Cerebellar cortex (tissue), 1 donor: ENCODE measurements at places on chromosomes 3 and 15.
A peak's percentile ranks its signal among the peaks of the same experiment; 100 is the strongest.

DNA sequence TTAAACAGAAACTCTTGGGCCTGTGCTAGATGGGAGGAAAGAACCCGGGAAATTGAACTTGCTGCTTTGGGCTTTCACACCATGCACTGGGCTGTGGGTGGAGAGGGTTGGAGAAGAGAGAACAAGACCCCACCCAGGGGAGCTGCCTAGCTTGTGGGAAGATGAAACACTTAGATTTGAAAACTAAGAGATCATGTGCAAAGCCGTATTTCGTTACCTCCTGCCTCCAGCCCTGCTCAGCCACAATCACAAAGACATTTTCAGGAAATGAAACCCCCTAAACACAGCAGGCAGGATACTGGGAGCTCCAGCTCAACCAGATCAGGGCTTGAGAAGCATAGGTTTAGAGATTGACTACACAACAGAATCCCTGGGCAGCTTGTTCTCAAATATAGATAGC lies 183.0 kb upstream of the C2CD4B start:
- no peak for DNase-seq

DNA sequence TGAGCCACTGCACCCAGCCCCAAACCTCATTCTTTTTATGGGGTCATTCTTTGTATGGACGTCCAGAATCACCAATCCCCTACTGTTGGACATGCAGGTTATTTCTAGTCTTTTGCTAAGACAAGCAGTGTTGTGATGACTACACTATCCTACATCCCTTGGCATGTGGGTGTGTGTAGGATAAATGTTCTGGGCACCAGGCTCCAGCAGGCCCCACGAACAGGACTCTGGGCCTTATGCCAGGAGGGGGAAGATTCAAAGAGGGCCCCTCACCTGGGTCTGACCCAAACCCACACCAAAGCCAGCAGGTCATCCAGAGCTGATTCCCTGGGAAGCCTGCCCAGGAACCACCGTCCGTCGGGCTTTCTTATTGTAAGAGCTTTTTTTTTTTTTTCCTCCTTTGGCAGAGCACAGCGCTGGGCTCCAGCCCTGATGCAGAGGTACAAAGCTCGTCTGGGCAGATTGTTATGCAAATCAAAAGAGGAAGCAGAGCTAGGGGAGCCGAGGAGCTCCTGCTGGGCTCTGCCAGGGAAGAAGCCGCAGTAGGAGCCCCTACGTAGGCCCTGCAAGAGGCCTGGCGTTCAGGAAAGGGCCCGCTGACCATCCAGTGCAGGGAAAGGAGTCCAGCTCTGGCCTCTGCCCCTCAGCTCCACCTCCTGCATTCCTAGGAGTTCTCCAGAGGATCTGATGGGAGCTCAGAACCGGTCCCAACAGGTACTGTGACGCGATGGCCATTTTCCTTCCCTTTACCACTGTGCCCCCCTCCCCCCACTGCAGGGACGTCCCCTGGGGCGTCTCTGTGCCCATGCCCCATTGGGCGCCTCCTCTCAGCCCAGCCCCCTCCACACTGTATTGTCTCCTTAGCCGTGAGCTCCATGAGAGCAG lies 29.0 kb upstream of the FURIN start:
- DNase-seq, result no peak

GRCh38 chr3:161371441-161372320 lies at the start of gene SPTSSB:
SPTSSB (minus strand) TSS chr3:161371517; CDS start chr3:161346323, 25,194 bp downstream.
- DNase-seq, result peak; percentile 64

DNA sequence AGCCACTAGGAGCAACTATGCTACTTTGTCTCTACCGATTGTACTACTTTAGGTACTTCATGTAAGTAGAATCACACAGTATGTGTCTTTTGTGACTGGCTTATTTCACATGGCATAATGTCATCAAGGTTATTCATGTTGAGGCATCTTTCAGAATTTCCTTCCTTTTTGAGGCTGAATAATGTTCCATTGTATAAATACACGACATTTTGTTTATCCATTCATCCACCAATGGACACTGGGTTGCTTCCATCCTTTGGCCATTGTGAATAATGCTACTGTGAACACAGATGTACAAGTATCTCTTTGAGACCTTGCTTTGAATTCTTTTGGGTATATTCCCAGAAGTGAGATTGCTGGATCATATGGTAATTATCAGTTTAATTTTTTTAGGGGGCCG lies 29.2 kb downstream of the MYO5A start:
- no peak for DNase-seq

DNA sequence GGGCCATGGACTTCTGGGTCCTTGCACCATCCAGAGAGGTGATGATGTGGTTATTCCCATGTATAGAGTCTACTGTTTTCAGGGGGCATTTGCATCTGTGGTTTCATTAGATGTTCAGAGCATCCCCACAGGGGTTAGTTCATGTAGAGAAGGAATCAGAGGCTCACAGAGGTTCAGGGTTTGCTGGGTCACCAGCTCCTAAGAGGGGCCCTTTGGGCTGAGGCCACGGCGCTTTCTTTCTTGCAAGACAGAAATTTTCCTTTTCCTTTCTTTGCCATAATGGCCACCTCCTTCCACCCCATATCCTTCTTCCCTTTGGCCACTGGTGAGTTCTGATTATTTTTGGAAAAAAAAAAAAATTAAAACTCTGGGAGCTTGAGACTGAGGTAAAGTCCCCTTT lies 62.3 kb downstream of the APBA2 start:
- DNase-seq, result no peak

DNA sequence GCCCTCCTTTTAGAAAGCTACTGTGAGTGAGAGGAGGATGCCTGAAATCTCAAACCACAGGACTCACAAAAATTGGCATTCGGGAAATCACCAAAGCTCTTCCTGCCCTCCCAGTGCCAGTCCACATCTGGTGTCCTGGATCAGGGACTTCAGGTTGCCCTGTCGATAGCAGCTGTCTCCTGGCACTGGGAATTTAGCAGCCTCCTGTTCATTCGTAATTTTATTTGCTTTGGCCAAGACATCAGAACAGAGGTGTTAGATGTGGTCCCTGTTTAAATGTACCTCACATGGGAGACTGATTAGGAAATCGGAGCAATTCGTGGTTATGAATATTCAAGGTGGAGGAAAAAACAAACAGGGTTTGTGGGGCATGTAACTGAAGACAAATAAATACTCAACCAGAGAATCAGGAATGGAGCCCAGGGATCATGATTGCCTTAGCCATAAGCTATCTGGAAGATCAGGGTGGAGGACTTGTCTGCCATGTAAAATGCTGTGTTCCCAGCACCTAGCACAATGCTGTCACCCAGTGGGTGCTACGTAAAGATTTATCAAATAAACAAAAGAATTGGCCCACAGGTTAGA lies 265.2 kb upstream of the PROK2 start:
- DNase-seq, result no peak

DNA sequence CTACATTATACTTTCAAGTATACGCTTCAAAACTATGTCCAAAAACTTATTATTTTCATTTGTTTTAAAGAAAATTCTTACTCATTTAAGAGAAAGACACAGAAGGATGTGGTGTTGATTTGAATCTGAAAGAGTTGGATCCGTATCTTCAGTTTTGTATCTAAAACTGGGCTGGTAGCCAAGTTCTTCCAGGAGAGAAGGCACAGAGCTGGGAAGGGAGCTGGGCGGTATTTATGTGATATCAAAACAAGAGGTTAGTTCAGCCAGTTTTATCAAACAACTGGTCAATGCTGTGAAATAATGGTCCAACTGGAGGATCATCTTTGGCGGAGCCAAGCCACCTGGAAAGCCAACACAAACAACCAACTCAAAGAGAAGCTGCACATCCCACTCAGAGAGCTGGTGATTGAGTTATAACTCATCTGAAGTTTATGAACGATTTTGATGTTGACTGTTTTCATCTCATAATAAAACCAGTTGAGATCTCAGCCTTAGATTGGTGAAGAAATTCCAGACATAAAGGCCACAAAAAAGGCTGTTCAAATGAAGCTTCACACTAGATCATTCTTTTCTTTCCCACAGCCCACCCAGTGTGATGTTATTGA lies 489.6 kb upstream of the RASGRP1 start:
- DNase-seq, result peak; percentile 70

DNA sequence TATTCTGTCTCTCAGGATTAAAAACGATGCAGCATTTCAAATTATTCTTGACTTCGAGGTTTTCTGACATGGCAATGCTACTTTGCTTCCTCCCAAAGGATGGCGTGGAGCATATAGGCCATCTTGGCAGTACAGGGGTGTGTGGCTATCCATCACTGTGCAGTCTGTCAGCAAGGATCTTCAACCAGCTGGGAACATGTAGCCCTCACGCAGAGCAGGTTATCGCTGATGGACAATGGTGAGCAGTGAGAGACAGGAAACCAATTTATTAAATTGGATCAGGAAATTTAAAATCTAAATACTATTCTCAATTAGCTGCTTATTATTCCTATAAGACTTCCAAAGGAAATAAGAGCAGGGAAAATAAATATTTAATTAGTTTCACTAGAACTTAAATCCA lies 615.3 kb downstream of the OTOL1 start:
- no peak for DNase-seq

DNA sequence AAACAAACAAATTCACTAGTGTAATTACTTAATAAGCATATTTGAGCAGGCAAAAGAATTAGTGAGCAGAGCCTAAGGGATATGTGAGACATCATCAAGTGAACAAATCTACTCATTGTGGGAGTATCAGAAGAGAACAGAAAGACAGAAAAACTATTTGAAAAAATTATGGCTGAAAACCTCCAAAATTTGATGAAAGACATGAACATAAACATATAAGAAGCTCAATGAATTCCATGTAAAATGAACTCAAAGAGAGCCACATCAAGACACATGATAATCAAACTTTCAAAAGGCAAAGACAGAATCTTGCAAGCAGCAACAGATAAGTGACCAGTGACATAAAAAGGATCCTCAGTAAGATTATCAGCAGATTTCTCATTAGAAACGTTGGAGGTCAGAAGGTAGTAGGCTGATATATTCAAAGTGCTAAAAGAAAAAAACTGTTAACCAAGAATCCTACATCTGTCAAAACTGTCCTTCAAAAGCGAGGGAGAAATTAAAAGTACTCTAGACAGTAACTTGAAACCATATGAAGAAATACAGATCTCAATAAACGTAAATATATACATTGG lies 83.0 kb upstream of the UBP1 start:
- no peak for DNase-seq

DNA sequence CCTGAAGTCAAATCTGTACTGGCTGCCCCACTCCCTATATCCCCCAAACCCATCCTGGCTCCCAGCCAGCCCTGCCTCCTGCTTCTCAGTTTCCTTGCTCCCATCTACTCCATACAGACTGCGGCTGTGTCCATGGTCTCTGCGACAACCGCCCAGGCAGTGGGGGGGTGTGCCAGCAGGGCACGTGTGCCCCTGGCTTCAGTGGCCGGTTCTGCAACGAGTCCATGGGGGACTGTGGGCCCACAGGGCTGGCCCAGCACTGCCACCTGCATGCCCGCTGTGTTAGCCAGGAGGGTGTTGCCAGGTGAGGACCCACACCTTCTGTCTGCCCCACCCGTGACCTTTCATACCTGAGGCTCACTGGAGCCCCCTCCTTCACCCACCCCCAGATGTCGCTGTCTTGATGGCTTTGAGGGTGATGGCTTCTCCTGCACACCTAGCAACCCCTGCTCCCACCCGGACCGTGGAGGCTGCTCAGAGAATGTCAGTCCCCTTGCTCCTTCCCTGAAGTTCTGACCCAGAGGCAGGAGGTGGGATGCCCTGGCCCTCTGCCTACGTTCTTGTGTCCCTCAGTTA lies 14.7 kb downstream of the STAB1 start:
- DNase-seq, result no peak

DNA sequence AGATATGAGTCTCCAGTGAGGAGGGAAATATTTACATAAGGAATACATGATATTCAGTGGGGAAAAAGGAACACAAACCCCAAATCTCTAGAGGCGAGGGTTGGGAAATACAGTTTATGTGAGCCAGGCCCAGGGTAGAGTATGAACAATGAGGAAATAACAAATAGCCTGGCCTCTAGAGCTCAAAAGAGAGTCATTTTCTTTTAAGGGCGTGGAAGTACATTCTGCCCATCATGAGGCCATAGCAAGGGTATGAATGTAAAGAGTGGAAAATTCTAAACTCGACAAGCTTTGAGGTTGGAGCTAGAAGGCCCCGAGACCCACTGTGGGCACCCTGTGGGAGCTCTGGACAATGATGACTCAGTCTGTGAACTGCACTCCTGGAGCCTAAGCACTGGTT lies 27.8 kb upstream of the IGF2BP2 start:
- DNase-seq, result no peak

GRCh38 chr3:190051641-190052040 lies 69.1 kb downstream of the P3H2 start:
- DNase-seq, result no peak

DNA sequence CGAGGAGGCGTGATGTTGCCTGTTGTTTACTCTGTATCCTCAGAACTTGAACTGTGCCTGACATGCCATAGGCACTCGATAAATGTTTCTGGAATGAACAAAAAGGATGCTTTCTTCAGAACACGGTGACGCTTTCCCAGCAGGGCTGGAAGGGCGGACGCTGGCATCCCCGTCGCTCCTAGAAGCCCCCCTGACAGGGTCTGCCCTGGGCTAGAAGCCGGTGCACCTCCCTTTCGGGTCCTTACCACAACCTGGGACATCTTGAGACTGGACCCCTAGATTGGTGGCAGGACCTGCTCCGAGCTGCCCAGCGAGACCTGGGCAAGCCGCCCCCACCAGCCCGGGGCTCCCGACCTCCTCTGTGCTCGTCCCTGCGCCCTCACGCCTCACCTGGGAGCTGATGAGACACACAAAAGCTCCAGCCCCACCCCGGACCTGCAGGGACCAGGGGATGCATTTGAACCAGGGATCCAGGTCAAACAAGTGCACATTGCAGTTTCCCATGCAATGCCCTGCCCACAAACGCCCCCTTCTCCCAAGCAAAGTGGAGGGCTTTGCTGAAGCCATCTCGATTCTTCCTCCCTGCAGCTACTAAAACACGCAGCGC lies 131.2 kb upstream of the MEF2A start:
- DNase-seq, result no peak

DNA sequence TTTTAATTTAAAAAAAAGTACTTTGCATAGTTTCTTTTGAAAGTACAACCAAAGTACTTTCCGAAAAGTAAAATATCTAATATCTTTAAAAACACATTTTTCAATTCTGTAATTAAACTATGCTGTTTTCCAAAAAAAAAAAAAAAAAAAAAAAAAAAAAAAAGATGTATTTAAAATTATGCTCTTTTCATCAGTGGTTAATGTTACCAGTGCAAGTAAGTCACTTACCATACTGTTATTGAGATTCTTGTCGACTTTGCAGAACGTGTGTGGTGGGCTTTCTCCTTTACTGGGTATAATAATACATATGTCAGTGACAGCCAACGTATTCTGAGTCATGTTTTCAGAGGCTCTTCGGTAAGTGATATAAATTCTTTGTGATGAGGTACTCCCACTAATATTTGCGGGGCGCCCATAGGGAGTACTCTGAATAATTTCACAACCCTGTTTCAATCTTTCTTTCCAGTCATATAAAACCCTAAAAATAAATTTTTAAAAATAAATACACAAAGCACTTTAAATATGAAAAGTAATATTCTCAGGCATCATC lies 39.9 kb downstream of the DENND4A start:
- DNase-seq, result no peak

- DNase-seq, result no peak
Observed at GRCh38 chr3:27643355-27643754, 78.8 kb downstream of the EOMES start.
